ENCODE measurements at places on chromosomes 12 and 14.

DNA sequence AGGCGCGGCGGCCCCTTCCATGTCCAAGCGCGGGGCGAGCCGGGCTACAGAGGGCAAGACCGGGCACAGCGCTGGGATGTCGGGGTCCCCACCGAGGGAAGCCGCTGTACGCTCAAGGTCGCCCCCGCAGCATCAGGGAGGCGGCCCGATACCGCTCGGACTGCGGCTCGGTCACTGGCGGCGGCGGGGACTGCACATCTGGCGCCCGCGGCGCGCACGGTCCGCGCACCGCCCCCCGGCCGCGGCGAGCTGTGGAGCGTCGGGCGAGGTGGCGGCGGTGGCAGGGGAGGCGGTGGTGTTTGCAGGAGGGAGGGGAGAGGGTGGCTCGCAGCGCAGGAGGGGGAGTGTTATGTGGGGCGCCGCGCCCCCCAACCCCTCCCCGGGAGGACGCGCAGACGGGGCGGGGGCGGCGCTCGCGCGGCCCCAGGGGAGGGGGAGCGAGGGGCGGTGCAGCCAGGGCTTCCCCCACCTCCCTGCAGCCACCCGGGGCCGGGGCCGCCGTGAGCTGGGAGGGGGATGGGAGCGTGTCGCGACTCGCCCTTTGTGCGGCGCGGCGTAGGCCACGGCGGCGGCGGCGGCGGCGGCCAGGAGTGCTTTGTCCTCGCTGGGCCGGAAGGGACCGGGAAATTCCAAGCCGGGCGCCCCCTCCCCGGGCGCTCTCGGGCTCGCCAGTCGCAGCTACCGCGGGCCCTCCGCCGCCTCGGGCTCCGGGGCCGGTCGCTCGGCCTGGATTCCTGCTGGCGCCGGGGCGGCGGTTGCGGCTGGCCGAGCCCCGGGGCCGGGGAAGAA is at the start of gene NUAK1:
Gene NUAK1, minus strand, starts transcription at position 322 of the 789 bp plus-strand sequence. Its CDS starts 301 bp downstream, at position 21.
- DNase-seq, result peak; percentile 88

GRCh38 chr12:3988519-3989217 is 115.5 kb upstream of the PARP11 start:
- peak; percentile 28 for DNase-seq

- DNase-seq, result peak; percentile 79
Observed at GRCh38 chr14:66038618-66039017, 447.6 kb upstream of the CCDC196 start.

DNA sequence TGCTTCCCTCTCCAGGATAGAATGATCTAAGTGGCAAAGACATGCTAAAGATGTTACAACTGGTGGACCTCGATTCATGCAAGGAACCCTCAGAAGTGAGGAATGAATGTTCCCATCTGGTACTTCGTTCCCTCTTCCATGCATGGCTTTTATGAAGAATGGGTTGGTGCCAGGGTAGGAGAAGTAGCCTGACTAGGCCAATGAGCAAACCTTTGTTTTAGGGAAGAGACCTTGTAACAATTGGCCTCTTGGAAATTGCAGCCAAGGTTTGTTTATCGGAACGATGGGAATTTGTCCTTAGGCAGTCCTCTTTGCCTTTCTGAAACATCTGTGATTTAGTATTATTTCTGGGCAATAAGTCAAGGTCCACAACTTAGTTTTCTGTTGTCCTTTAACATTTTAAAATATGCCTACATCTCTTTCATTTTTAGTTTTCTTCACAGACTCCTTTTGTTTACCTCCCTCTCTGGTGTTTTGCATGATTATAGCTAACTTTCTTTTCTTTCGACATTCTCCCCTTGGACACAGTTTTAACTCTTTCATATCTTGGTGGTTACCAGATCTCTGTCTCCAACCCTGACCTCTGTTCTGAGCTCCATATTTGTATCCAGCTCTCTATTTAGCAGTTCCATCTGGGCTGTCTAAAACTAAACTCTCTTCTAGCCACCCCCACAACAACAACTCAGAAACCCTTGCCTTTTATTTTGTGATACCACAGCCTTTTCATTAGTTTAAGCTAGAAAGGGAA is 70.0 kb downstream of the DIP2B start:
- no peak for DNase-seq

Data from fibroblast of skin of abdomen (primary cell).